ENCODE measurements at places on chromosomes 7 and 10. TPM values are rescaled to one million over a fixed set of nuclear protein-coding genes. Genes with fewer than 3 reads are reported as not detected.

The ADAP1 gene
- 8.0 TPM for total RNA-seq

- no peak for DNase-seq
These were observed 29.5 kb downstream of the CDC123 start for GRCh38 chr10:12225444-12225843.

The CPEB3 gene
- 1.6 TPM for total RNA-seq

DNA sequence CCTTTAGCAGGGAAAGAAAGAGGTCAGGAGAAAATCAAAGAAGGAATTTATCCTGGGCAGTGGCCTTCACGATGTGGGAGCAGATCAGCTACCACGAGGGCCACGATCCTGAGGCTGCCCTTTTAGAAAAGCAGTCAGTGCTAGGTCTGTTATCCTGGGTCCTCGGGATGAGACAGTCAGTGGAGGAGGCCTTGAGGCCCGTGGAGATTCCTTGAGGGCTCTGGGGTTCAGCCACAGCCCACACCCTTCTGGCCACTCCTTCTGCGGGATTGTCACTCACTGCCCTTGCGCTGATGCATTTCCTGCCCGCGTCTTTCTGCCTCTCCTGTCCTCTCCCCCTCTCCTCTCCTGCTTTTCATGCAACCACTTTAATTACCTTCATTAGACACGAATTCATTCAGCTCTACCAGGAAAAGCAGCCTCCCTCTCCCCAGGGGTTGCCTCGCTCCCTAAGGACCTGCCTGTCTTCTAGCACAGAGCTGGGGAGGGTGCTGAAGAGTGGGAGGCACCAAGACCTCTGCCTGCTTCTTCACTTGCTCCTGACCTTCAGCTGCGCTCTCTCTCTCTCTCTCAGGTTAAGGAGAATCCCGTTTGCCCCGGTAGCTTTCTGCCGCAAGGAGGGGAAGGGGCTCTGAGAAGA lies 42.6 kb upstream of the LRRC4 start:
- DNase-seq = no peak

The ITGA8 gene
- total RNA-seq = 0.25 TPM

The ZNF485 gene
- total RNA-seq = 4.3 TPM

DNA sequence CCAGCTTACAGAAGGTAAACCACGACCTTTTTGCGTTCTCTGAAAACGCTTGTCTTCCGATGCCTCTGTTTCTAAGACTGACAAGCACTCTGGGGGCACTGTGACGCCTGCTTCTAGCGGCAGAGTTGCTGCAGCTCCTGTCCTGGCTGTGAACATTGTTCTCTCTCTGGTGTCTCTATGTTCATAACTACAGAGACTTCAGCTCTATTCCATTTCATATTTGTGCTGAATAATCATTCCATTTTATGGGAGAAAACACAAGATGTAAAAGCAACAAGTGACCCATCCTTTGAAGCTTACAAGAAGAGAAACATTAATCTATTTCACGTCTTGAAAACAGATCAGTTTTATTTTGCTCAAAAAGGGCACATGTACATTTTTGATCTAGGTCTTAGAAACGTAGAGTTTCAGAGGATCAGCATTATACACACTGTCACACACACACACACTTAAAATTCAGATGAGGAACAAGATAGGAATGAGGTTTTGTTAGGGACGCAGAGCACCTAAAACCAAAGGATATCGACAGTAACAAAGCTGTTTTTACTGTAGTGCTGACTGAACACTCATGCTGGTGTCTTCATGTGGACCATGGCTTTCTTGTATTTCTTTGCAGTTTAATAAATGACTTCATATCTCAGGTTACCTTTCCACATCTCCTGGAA lies 3.0 kb downstream of the IKZF1 start:
- DNase-seq = no peak

DNA sequence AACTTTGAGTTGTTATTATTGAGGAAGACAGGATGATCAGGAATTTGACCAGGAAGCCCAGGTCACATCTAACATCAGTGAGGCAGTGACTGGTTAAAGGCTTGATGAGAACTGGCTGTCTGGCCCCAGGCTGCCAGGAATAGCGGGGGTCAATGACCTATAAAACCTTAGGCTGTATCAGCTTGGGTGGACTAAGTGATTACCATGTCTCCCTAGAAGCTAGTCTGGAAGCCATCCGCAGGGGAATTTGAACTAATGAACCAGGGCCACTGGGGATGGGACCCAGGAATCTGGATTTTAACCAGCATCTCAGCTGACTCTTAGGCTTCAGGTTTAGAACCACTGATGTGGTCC lies 56.6 kb downstream of the BPGM start:
- DNase-seq = no peak

The CHRM2 gene
- total RNA-seq = not detected

The FKBP6 gene
- total RNA-seq = not detected

The PAX4 gene
- not detected for total RNA-seq
